Stimulated activated CD4-positive, alpha-beta T cell treated with anti-CD3 and anti-CD28 coated beads, Interleukin-15, amount 100 ng/mL, for 1 hour (primary cell): ENCODE measurements at places on chromosomes 3 and 15.

DNA sequence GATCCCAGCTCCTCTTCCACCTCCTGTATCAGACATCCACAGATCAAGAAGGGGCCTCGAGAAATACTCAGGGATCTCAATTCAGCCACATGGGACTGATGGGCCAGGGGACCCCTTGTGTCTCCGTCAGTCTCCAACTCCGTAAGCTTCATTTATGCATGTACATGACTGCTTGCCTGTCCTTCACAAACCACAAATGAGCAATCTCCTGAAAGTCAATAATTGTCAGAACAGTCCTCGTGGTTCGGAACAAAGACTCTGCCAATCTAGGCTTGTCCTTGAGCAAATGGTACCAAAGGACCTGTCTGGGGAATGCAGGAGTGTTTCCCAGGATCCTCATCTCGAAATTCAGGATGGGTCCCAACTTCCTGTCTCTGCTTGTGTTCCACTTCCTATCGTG is 20.8 kb downstream of the SLC12A8 start:
- no peak for DNase-seq

GRCh38 chr3:37491776-37492175 is 317.4 kb upstream of the LRRFIP2 start:
- DNase-seq: no peak

GRCh38 chr15:100725121-100726069 is 123.0 kb downstream of the ASB7 start:
- no peak for DNase-seq

- DNase-seq: no peak
Observed at GRCh38 chr3:13240928-13241618, 167.8 kb upstream of the IQSEC1 start.

DNA sequence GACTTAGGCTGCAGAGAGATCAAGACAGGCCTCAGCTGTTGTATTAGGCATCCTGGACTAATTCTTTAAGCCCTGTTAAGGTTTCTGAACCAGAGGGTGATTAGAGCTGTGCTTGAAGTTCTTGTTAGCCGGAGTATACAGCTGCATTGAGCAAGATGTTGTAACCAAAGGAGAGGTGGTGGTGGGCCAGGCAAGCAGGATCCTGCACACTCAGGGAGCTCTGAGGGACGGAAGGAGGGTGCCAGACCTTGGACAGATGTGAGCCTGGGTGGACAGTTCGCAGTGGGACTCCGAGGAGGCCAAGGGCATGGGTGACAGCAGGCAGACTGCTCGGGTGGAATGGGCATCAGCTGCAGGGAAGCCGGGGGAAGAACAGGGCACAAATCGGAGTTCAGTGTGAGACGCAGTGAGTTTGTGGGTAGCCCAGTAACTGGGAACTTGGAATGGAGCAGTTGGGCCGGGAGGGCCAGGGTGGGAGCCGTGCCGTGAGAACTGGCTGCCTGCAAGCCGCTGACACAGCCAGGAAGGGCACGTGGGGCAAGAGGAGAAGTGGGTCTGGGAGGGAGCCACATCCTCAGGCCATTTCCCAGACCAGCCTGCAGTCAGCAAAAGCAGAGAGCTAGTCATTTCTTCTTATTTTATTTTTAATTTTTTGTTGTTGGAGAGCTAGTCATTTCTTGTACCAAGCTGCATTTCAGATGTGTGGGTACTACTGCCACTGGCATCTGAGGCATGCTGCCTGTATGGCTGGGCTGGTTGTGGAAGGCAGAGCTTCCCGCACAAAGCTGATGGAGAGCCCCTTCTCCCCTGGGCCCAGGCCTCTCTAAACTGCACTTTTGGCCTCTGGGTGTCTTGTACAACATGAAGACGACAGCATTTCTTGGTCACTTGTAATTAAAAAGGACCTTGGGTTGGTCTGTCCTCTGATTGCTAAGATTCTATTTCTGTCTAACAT is 61.0 kb downstream of the PGPEP1L start:
- DNase-seq: no peak

- DNase-seq: no peak
Observed at GRCh38 chr3:28940530-28940929, 340.3 kb upstream of the RBMS3 start.

DNA sequence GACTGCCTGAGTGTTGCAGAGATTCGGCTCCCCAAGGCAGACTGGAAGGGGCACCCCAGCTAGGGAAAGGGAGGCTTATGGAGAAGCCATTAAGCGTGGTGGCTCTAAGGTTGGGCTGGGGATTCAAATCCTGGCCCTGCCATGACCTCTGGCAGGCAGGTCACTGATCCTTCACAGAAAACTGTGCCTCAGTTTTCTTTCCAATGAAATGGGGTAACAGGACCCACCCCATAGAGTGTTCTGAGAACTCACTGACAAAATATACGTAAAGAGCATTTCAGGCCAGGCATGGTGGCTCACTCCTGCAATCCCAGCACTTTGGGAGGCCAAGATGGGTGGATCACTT is 34.6 kb downstream of the DNASE1L3 start:
- DNase-seq: no peak

DNA sequence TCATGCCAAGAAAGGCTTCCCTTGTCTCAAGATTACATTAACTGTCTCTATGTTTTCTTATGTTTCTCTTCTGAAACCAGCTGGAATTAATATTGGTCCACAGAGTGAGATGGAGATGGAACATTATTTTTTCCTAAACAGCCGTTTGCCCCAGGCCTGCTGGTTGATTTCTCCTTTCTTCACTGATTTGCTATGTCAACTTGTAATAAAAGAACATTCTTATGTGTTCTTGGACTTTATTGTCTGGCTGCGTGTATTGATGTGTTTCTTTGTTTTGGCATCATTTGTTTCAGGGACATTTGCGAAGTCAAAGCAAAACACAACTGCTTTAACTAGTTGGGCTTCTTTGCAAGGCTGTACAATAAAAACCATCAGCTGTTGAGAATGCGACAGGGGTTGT is 168.5 kb downstream of the FAM43A start:
- no peak for DNase-seq

- DNase-seq: no peak
Observed at GRCh38 chr3:156036258-156037053, 83.9 kb upstream of the KCNAB1 start.

GRCh38 chr15:29083161-29083560 is 186.5 kb downstream of the NSMCE3 start:
- no peak for DNase-seq

DNA sequence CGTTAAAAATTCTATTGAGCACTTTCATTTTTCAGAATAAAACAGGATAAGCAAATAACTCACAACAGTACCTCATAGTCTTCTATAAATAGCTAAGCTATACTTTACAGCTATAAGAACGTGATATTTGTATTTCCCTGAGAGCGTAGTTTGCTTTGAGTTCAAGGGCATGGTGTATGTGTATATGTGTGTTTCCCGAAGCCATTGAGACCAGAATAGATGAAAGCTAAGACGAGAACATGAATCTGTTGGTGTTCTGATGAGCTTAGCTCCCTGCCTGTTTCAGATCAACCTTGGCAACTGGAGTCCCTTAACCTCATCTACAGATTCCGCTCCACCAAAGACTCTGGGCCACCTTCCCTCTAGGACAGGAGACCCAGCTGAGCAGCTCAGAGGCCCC is 59.5 kb upstream of the MCF2L2 start:
- DNase-seq: no peak
